ENCODE measurements at places on chromosomes 6 and 20.

GRCh38 chr20:9144643-9145042 is 75.8 kb downstream of the PLCB4 start:
- DNase-seq: no peak

GRCh38 chr6:16854986-16855385 is 93.7 kb upstream of the ATXN1 start:
- no peak for DNase-seq

DNA sequence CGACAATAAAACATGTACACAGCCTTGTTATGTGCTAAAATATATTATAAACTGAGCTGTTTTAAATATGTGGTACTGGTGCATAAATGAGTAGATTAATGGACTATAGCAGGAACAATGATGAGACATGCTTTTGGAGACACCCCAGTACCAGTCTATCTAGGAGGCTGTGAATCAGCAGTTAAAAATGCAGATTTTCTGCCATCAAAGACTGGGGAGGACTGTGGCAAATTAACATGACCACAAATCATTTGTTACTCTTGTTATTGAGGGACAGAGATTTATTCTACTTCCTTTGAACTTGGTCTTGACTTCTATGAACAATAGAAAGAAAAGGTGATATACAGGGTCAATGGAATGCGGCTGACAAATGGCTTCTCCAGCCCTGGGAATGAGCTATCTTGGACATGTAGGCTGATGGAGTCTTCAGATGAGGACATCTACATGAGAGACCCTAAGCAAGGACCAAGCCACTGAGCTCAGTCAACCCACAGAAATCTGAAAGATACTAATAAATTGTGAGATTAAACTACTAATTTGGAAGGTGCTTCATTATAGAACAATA is 551.7 kb upstream of the GJE1 start:
- DNase-seq: no peak

- no peak for DNase-seq
Observed at GRCh38 chr6:142796024-142796423, 149.0 kb downstream of the HIVEP2 start.

DNA sequence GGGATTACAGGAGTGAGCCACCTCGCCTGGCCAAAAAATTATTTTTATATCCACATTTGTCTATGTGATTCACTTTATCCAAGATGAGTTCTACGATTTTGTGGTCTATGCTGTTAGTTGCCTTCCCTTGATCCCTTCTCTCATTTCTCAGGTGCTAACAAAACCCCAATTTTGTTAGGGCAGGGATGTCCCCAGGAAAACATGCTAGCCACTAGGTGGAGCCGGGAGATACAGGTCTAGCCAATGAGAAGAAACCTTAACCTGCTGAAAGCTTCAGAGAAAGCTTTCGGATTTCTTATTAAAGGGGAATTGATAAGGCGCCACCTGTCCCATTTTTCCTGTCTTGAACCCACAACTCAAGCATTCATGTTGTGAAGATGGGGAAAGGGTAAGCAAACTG is 167.4 kb upstream of the OLIG3 start:
- DNase-seq: no peak

DNA sequence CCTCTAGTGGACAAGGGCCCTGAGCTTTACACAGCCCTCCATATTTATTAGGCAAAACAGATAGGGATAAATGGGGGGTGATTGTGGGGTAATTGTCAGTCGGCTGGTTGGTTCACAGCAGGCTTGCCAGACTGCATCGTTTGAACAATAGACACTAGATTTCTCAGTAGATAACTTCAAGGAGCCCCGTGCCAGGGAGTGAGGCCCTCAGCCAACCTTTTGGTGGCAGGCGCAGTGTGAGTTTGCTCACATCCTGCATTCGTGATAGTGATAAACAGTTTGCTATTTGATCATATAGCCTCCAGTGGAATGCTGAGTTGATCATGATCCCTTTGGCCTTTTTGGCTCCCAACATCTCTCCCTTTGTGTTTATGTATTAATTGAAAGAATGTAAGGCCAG is 3.6 kb upstream of the ABHD12 start:
- DNase-seq: no peak

DNA sequence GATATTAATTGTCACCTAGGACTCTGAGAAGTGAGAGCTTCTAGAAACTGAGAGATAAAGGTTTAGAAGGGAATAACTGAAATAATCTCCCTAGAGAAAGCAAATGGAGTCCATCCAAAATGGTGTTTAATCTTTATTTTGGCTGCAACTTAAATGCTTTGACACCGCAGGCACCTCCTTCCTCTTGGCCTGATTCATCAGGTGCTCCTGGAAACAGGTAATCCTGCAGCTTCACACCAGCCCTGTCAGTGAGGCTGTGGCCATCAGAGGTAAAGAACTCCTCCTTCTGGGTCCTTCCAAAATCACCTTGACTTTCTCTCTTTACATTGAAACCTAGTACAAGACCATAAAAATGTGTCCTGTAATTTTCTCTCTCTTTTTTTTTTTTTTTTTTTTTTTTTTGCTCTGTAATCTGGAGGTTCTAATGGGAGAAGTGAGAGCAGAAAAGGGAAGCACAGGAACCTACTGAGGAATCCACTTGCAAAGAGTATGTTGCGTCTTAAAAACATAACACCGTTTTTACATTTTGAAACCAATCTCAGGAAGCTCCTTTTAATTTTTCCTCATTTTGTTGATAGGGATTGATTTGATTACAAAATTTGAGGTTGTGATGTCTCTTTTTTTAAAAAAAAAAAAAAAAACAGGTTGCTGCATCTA is 124.2 kb downstream of the LRRC1 start:
- no peak for DNase-seq

DNA sequence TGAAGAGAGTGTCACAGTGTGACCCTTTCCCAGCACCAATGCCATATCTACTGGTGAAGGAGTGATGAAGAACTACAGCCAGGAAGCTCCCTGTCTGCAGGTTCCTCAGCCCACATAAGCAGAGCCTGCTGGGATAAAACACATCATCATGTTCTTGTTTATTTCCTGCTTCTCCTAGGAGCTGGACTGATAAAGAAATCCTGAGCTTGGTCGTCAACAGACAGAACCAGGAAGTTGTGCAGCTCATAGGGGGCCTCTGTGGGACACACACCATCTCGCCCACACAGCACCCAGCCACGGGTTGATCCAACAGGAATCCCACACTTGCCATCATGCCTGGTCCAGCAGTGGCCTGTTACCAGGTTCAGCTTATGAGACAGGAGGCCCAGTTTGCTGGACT is 2.8 kb upstream of the CSTL1 start:
- DNase-seq: no peak

DNA sequence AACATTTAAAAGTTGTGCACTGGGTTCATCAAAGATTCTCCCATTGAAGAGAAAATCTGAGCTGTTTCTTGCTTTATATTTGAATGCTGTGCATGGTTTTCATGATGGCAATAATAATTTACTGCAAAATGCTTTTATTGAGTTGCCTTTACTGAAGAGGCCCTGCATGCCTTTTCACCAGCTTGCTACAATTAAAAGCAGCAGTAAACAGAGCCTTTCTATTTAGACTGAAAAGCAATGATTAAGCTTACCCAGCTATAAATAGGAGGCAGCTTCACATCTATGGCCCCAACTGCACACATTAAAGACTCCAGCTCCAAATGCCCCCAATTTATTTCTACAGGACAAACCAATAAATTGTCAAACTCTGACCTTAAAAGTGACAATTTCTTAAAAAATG is 70.3 kb downstream of the ANKEF1 start:
- DNase-seq: no peak

GRCh38 chr20:7087803-7088202 is 320.3 kb downstream of the BMP2 start:
- no peak for DNase-seq

DNA sequence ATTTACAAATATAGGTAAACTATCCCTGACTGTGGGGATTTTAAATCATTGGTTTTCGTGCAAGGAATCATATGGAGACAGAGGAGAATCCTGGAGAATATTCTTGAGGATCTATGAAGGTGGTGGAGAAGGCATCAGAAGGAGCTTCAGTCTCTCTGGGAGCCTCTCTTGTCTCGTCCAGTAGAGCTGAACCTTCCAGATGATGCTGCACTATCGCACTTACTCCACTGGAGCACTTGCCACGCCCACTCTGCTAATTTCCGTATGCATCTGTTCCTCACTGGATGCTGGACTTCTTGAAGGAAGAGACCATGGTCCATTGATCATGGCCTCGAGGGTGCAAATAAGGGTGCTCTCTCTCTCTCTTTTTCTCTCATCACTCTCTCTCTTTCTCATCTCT is 36.8 kb downstream of the C6orf118 start:
- no peak for DNase-seq

GRCh38 chr6:163872335-163872734 is 457.8 kb downstream of the QKI start:
- DNase-seq: peak; percentile 24

GRCh38 chr20:6440443-6440799 is 317.6 kb upstream of the FERMT1 start:
- no peak for DNase-seq

DNA sequence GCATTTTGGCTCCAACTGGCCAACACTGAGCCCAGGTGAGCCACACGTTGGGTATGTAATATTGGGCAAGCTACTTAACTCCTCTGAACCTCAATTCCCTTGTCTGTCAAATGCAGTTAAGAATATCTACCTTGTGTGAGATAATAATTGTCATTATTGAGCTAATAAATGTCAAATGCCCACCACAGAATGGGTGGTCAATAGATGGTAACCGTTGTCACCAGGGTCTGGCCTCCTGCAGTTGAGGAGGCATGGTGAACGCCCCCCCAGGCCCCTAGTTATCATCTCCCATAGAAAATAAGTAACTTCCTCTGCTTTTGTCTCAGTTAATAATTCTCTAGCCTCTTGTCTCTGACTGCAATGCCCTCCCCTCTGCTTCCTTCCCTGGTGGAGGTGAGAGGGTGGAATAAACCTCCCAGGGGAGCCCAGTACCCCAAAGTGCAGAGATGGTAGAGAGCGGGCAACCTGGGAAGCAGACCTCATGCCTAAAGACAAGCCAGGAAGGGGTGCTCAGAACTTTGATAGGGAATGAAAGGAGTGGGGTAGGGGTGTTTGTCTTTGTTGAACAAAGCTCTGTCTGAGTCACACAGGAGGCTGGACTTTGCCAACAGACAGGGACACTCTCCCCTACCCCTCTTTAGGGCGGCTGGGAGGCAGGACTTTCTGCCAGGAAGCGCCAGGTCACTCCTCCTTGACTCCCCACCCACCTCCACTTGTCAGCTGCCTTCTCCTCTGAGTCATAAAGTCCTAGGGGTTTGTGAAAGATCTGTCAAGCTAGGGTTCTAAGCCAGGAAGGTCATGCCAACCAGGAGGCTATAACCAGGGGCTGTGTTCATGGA is 1.3 kb upstream of the UNC5CL start:
- DNase-seq: no peak

- DNase-seq: no peak
Observed at GRCh38 chr6:113449051-113449450, 408.1 kb upstream of the MARCKS start.

DNA sequence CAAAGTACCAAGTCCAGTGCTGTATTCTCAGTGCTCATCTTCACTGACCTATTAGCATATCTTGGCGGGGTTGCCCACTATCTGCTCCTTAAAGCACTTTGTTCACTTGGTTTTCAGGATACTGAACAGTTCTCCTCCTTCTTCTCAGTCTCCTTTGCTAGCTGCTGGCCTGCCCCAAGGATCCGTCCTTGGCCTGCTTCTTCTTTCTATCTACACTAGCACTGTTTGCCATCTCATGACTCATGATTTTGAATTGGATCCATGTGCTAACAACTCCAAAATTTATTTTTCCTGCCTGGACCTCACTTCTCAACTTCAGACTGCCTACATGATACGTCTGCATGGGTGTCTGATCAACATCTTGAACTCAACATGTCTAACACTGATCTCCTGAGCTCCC is 15.5 kb downstream of the TPD52L1 start:
- no peak for DNase-seq

DNA sequence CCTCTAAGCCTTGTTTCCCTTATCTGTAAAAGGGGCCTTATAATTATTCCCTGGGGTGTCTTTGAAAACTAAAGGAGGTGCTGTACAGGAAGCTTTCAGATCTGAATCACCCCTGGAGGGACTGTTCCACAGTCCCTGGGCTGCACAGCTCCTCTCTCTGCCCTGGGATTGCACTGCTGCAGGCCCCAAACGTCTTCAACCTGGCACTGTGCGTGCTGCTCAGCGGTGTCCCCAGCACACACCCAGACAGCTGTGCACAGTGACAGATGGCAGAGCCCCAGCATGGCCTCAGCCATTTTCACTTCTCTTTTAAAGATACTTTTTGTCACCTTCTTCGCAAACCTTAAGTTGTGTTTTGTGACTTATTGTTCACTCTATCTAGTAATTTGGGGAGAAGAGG is 50.7 kb upstream of the INSM1 start:
- DNase-seq: no peak

DNA sequence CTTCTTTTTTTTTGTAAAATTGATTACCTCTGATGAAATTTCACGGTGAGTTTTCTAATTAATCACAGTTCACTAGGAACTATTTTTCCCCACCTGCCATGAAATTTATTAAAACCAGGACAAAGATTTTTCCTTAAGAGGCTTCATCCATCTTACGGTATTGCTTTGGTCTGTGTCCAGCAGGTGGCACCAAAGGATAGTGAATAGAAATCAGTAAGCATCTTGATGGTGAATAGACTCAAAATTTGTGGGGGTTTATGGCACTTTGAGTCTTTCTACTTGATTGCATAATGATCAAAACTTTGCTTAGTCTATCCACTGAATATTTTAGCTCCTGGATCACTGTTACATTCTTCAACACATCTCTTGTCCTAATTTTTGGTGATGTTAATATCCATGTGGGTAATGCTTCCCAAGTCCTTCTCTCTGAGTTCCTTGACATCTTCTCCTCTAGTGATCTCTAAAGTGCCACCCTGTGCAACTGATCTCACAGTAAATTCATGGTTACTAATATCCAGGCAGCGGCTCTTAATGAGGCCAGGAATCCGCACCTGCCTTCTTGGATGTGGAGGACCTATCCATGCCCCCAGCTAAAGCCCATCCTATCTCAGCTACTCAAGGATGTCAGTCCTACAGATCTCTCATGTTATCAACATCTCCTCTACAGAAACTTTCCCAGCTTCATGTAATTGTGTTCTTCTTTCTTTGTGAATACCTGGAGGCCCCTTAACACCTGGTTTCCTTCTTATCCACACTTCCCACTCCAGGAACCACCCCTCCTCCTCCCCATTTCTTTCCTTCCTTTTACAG is 54.5 kb downstream of the STMND1 start:
- DNase-seq: peak; percentile 77
